Stimulated activated CD4-positive, alpha-beta T cell treated with anti-CD3 and anti-CD28 coated beads, TNF-alpha, amount 100 ng/mL, for 1 hour (primary cell): ENCODE measurements at places on chromosomes 4 and X.

DNA sequence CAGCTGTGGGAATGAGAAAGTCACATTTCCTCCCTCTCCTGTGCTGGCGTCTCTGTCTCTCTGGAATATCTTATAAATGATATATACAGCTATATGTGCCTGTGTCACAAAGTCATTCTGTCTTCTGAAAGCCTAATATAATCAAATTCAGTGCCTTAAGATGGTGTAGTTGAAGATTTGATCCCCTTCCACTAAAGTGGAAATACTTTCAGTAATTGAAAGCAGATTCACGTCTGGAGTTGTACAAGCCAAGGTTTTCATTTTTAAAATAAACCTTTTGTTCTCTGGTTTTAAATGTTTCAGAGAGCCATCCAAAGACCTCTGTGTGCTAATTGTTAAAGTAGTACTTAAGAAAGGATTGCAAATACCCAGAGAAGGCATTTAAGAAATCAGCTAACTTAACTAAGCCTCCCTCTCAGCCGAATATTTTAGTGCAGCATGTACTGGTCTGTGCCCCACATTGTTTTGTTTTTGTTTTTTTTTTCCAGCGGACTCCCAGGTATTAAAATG lies 206.8 kb downstream of the TENM3 start:
- DNase-seq, result no peak

- no peak for DNase-seq
Observed at GRCh38 chrX:50827996-50828395, 14.0 kb upstream of the SHROOM4 start.

DNA sequence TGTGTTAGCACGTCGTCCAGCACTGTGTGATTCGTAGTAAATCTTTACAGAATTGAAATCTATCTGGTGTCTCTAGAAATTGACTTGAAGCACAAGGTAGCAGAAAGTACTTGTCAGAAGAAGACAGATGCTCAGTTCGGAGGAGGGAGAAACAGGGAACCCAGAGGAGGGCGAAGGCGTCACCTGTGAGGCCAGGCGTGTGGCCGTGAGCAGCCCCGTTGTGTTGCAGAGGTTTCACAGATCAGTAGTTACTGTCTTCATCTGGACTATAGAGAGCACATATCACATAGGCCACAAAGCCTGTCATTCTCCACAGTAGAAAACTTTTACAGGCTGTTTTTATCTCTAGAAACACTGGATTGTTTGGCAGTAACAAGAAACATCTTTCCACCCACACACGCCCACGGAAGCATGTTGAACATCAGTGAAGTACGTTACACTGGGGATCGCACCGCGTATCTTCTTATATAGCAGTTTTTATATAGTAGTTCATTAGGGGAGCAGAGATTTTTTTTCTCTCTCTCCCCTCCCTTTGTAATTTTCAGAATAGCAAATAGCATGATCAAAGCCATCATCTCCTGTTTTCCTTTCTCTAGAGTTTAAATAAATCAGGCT lies 48.1 kb upstream of the TLR3 start:
- DNase-seq, result no peak

- no peak for DNase-seq
Observed at GRCh38 chr4:40190019-40190418, 6.8 kb upstream of the RHOH start.

DNA sequence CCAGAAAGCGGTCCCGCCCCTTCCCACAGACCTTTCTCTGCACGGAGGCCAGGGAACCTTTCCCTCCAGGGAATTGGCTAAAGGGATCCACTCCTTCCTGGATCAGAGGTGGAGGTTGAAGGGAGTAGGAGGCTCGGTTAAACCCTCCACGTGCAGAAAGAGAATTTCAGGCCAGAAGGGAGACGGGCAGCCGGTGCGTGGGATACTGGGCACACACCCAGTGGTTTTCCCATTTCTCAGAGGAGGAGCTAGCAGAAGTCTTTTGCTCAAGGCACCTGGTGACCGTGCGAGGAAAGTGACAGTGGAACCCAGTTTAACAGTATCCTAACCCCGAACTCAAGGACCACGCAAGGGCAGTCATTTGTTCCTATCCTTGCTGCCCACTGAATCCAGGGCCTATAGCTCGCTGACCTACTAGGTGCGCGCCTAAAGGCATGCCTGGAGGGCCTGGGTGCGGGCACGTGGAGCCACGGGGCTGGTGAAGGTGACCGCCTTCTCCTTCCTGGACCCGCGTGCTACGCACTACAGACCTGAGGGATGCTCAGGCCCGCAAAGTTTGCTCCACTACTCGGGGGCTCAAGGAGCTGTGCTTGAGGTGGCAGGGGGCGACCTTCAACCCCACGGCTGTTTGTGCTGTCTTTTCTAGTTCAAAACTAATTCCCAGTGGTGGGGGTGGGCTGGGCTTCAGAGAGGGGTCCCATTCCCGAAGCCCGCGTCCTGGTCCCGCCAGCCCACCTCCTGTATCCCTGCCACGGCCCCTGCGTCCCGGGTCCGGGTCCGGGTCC lies 587 bp upstream of the AFF2 start:
- DNase-seq, result no peak

DNA sequence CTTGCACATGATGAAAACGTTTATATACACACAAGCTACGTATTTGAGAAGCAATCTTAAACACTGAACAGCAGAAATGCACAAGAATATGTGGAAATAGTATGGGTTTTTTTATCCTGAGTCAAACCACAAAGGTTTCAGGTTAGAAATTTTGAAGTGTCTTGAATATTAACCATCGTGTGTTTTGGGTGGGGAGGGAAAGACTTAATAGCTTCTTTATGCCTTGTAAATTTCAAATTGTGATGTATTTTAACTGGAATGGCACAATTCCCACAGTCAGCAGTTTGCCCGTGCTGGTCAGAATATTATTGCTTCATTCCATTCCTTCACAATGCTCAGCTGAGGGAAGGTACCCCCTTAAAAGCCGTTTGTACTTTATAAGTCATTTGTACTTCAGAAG lies 67.4 kb upstream of the WDR1 start:
- no peak for DNase-seq

GRCh38 chrX:130071611-130072344 lies 38.5 kb downstream of the ELF4 start:
- no peak for DNase-seq
